Head of caudate nucleus (tissue), 42 donors: ENCODE measurements at places on chromosomes 7 and 10.

DNA sequence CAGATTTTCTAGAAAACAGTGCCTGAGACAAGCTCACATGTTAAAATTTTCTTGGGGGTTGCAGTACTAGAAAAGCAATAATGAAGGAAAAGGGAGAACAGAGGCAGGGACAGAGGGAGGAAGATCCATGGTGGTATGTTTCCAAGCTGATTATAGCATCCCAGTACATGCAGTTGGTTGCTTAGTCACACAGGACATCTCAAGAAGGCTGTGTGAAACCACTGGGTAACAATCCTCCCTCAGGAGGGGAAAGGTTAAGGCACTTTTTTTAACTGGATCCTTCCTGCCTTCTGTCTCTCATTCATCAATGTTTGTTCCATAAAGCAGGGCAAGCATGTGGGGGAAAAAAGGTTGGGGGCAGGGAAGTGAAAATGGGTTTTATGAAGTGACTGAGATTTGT lies 6.1 kb upstream of the IMMP2L start:
- DNase-seq: no peak

DNA sequence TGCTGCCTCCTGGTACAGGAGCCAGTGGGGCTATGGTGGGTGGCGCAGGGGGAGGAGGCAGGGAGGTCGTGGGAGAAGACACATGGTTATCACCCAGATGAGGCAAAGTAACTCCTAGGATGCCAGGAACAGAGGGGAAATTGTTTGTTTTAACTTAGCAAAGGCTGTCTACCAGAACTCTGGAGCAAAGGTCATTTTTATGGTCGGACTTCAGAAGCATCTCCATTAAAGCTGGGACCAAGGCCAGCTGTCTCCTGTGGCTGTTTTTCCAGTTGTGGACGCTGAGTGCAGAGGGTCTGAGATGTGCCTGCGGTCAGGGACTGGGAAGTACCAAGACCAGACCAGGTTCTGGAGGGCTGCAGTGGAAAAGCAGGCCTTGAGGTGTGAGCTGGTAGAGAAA lies 525.9 kb upstream of the FOXK1 start:
- no peak for DNase-seq

GRCh38 chr10:10609379-10609955 lies 408.2 kb upstream of the CELF2 start:
- peak; percentile 45 for DNase-seq

- no peak for DNase-seq
These were observed 27.6 kb downstream of the SPAG6 start for GRCh38 chr10:22372917-22373316.

GRCh38 chr7:38842746-38843145 lies 66.2 kb downstream of the VPS41 start:
- DNase-seq: no peak

DNA sequence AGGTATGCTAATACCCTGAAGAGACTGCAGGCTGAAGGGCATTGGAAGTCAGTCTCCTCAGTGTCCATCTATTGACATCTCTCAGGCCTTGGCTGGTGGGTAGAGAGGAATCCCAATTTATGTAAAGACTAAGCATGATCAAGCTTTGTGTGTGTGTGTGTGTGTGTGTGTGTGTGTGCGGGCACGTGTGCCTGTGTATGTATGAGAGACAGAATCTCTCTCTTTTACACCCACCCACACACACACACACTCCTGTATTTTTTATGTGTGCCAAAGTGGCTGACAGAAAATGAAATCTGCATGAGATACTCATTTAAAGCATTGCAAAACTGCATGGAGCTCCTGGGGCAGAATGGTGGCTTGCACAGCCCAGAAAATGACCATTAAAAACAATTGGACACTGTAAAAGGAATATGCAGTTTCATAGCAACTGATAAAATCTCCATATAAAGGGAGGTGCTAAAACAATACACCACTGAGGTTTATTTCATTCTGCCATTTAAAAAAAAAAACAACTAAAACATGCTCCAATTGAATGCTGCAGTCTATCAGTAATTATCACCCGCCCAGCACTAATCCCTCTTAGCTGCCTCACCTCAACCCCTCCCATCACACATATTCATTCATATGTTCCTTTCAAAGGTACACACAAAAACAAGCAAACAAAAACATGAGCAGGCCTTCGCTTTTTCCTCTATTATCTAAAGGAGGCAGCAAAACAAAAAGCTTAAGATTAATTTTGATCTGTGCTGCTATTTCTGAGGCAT lies 385.0 kb downstream of the KCNMA1 start:
- no peak for DNase-seq

DNA sequence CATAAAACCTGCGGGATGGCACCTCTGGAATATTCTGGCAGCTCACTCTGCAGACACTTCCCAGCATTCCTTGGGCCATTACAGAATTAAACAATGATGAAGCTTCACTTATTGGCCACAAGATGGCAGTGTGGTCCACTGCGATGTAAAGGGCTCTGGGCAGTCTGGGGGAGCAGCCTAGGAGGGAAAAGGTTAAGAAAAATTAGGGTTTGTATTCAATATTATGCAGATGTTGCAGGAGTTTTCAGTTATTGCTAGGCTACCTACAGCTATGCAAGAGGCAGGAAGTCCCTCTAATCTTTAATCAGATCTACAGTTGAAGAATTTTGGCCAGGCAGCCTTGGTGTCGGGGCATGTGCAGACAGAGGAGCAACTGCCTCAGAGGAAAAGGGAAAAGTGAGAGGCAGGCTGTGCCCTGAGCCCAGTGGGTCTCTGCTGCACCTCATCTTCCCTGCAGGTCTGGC lies 233.2 kb upstream of the PRSS1 start:
- DNase-seq: peak; percentile 8

DNA sequence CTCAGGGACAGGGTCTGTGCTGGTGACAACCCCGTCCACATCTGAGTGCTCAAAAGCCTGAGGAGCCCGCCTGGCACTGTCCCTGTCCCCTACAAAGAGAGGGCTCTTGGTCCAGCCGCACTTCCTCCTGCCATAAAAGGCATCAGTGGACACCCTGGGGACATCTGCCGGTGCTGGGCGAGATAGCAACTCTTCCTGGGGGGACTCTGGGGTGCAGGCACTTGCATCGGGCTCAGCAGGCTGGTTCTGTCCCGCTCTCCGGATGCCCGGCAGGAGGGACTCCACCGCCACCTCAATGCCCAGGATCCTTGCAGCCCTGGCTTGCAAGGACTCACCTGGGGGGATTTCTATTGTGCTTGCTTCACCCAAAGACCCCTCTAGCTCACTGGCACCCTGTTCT lies 32.8 kb downstream of the JCAD start:
- DNase-seq: no peak

GRCh38 chr10:52949899-52950298 lies 177.3 kb upstream of the MBL2 start:
- DNase-seq: no peak

GRCh38 chr10:35934642-35934995 lies 292.5 kb upstream of the FZD8 start:
- no peak for DNase-seq

DNA sequence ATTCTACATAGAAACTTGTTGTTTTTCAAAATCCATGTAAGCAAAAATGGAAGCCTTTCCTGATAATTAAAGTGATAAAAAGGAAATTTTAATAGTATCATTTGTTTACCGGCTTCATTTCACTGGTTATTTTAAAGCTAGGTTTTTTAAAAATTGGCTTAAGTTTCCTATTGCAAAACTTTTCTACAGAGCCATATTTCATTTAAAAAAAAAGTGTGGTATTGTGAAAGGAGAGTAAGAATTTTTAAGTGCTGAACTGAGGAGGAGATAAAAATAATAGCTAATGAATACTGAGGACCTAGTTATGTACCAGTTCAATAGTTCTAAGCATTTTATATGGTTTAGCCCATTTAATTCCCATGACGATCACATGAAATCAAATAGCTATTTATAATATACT lies 172.2 kb upstream of the COL1A2 start:
- no peak for DNase-seq

DNA sequence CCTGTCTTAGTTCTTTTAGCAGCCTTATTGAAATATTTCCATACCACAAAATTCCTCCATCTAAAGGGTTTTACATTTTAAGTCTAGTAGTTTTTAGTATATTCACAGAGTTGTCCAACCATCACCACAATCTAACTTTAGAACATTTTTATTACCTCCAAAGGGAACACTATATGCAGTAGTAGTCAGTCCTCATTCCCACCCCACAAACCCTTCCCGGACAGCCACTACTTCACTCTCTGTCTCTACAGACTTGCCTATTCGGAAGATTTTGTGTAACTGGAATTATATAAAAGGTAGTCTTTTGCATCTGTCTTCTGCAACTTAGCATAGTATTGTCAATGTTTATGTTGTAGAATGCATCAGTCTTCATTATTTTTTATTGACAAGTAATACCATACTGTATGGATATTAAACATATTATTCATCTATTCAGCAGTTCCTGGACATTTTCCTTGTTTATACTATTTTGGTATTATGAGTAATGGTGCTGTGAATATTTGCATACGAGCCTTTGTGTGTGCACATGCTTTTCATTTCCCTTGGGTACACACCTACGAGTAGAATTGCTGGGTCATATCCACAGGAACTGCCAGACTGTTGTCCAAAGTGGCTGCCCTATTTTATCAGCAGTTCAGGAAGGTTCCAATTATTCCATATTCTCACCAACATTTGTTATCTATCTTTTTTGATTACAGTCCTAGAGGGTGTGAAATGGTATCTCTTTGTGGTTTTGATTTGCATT lies 60.9 kb upstream of the LANCL2 start:
- DNase-seq: no peak

- no peak for DNase-seq
These were observed 21.4 kb downstream of the GARIN1A start for GRCh38 chr7:128693373-128694015.

GRCh38 chr10:100980711-100981110 lies 6.6 kb downstream of the MRPL43 start:
- no peak for DNase-seq

GRCh38 chr7:140440593-140440992 lies 36.7 kb downstream of the RAB19 start:
- no peak for DNase-seq

DNA sequence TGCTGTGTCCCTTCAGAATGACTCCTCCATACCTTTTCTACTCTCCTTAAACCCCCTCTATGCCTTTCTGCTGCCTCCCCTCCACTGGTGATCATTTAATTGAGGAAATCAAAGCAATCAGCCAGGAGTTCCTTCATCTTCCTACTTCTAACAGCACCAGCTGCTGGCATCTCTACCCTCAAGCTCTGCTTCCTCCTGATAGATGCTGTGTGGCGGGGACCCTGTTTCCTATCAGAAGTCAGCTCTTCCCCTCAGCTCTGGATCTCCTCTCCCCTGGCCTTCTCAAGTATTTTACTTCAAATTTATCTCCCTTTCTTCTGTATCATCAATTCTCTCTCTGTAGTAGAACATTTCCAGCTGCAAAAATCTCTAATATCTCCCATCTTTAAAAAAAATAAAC lies 183.7 kb downstream of the ELMO1 start:
- no peak for DNase-seq

DNA sequence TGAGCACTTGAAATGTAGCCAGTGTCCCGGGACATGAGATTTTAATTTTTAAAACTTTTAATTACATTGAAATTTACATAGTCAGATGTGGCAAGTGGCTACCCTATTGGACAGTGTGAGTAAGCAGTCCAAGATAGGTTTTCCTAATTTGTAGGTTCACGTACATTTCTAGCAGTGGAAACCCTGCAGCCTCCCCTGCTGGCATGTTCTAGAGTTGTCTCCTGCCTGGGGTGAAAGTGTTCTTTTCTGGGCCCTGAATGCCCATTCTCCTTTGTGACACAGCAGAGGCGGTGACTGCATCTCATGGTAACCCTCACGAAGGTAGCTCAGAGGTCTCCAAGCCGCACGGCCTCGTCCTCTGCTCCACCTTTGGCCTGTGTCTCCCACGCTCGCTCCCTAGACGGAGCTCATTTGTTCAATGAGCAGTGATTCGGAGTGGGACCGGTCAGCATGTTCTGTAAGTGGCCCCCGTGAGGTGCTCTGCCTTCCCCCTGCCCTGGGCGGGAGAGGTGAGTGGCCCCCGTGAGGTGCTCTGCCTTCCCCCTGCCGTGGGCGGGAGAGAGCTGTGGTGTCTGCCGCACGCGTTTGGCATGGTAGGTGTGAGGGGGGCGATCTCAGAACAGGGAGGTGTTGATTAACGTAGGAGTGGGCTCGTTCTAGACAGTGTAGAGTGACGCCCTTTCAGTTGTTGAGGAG lies 18.0 kb downstream of the WDR37 start:
- no peak for DNase-seq

GRCh38 chr7:55187701-55188491 lies 169.1 kb downstream of the EGFR start:
- DNase-seq: no peak

DNA sequence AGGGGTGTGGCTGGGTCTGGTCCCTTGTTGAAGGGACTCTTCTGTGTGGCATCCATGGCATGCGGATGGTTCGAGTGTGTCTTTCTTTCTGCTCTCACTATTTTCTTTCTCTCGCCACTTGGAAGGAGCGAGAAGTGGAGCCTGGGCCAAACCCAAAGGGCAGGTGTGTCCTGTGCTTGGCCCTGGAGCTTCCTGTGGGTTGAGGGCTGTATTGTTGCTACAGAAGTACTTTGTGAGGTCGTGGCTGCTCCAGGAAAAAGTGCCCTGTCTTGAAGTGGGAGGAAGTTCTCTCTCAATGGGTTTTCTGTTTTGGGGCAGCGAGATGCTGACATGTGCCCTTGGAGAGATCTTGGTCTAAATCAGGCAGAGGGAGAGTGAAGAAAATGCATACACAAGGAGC lies 72.0 kb downstream of the DOCK1 start:
- DNase-seq: no peak

- no peak for DNase-seq
These were observed 13.0 kb downstream of the NRP1 start for GRCh38 chr10:33321516-33321915.

- DNase-seq: no peak
These were observed 447.4 kb downstream of the XPNPEP1 start for GRCh38 chr10:109475711-109476421.

GRCh38 chr7:84482476-84482875 lies 287.9 kb upstream of the SEMA3A start:
- no peak for DNase-seq

- no peak for DNase-seq
These were observed 243.9 kb downstream of the SNX10 start for GRCh38 chr7:26535483-26536007.

DNA sequence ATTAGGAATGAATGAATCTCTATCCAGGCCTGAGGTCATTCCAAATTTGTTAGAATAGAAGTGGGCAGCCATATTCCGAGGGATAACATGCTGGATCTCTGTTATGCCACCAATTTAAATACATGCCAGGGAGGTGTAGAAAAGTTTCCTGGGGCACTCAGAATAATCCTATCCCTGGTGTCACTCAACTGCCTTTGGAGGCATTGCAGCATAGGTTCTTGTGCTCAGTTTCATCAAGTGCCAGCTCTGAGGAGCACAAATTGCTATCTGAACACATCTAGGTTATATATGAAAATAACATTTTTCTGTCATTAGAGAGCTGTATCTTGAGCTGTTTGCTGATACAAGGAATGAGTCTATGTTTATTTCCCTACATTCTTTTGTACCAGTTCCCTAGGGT lies 197.3 kb downstream of the CSTF2T start:
- no peak for DNase-seq

- DNase-seq: no peak
These were observed 120.9 kb downstream of the SLC16A9 start for GRCh38 chr10:59588791-59589190.
